ENCODE measurements at places on chromosomes 16 and 17.

DNA sequence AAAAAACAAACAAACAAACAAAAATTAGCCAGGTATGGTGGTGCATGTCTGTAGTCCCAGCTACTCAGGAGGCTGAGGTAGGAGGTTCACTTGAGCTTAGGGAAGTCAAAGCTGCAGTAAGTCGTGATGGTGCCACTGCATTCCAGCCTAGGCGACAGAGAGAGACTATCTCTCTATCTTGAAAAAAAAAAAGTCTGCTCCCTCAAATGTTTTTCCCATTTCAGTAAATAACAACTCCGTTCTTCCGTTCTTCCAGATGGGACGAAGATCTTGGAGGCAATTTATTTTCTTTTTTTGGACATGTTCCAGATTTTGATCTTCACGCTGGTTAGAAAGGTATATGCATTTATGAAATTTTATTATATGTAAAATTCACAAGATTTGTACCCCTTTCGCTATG, 19.0 kb downstream of the ERAL1 start:
- DNase-seq = no peak

- no peak for DNase-seq
Observed at GRCh38 chr17:31417051-31417792, 25.7 kb downstream of the RAB11FIP4 start.

GRCh38 chr16:14600164-14600563, 29.9 kb downstream of the PARN start:
- DNase-seq = no peak

DNA sequence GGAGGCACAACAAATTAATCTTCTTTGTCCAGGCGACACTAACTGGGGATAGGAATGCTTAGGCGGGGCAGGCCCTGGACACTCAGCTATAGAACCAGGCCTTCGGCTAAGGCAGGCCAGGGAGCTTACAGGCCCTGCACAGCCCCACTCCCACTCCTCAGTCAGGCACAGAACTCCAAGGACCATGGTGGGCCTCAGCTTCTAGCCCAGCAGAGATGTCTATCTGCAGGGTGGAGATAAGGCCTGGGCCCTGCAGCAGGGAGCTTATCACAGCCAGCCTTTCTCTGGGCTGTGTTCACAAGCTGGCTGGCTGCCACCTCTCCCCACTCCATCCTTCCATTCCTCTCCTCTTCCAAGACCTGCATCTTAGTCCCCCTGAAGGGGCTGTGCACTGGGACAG, 68.1 kb downstream of the TMEM132E start:
- DNase-seq = no peak

- no peak for DNase-seq
Observed at GRCh38 chr17:74499992-74500391, 31.3 kb downstream of the CD300LB start.

DNA sequence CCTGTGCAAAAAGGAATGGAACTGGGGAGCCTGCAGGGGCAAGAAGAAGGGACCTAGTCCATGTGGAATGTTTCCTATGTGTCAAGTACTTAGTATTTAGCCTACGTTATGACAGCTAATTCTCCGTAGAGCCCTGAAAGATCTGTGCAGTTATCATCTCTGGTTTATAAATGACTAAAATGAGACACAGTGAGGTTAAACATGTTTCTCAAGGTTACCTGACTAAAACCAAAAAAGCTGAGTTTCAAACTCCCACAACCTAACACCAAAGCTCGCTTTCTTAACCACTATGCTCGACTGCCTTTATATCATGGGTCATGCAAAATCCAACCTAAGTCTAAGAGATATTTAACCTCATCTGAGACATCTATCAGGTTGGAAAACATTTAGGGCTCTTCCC, 53.3 kb upstream of the CCL2 start:
- DNase-seq = no peak

- no peak for DNase-seq
Observed at GRCh38 chr17:54029986-54030385, 207.3 kb downstream of the KIF2B start.

- DNase-seq = no peak
Observed at GRCh38 chr16:79278506-79278905, 322.0 kb downstream of the MAF start.

DNA sequence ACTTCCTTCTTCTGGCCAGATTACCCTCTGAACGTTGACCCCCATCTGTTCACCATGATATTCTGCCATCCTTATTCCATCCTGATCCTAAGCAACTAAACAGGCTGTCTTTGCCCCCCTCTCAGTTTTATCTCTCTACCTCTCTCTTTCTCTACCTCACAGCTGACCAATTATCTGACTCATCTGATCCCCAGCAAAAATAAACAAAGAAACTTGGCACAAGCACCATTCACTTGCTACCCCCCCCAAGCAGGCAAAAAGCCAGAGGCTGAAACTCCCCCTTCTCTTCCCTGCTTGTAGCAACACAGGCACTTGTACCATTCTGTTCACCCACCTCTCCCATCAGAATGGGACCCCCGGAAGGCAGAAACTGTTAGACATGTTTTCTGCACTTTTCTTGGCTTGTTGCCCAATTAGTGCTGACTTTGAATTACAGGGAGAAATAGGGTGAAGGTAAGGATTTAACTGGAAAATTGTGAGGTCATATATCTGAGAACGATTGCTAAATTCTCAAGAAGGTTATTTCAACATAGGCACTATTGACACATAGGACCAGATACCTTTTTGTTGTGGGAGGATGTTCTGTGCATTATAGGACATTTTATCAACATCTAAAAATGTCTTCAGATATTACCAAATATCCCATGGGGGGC, 163.2 kb downstream of the TOX3 start:
- no peak for DNase-seq

- no peak for DNase-seq
Observed at GRCh38 chr16:77721752-77722308, 484 bp upstream of the NUDT7 start.

DNA sequence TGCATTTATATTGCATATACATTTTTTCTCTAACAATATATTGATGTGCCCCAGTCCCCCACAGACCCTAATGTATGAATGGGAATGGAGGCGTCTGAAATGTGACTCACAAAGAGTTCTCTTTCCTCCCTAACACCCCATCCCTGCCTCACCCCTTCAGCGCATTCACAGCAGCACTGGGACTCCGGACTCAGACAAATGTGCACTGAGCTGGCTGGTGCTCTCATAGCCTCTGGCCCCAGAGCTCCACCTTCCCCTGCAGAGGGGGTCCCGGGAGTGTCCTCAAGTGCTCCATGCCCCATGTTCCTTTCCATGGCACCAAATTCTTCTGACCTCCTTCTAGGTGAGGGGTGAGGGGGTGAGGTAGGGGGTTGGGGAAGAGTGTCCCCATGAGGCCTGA, 20.6 kb downstream of the NPTX1 start:
- no peak for DNase-seq

DNA sequence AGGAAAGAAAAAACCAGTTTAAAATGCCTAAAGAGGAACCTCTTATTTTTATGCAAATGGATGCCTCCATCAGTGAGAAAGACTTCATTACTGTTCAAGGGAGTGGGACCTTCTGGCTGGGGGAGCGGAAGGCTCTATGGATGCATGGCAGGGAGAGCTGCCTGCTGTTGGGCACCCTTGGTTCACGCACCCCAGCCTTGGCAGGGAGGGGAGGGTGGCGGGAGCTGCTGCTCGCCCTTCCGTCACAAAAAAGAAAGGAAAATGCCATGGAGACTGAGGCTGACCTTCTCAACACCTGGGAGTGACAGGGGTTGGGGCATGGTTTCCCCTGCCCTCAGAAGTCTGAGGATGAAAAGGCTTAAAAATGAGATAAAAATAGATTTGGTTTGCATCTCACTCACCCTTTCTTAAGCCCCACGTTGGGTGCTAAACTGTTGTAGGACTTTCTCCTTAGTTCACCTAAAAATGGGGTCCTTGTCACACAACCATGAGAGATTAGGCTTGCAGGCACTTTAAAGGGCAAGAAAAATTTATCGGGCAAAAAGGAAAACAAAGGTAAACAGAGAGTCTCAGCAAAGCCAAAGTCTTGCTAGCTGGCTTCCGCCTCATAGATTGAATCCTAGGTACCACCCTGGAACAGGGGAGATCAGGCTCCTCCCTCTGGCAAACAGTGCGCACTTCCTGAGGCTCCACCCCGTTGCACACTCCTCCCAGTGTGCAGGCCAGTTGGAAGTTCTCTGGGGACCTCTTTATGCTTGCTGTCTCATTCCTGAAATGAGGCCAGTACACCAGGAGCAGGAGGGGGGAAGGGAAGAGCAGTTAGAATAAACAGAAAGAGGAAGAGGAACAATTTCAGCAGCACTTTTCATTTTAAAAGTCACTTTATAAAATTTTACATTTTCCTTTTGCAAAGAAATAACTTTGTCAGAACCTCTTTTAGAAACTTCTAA, 31.6 kb downstream of the PHKB start:
- no peak for DNase-seq

GRCh38 chr17:82985973-82986372, 93.4 kb upstream of the METRNL start:
- no peak for DNase-seq

DNA sequence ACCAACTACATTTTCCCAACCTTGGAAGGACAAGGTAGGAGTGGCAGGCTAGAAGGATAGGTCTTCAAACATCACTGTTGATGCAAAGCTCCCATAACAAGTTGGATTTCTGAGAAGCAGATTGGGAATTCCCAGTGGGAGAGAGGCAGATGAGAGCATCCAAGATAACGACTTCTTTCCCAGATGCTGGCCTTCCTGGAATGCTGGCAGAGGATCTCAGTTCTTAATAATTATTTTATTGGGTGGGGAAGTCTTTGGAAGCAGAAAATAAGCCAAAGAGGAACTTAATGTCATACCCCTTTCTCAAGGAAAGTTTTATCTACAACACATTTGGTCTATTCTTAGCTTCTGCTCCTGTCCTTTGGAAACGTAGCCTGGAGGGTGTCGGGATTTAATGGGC, 64.5 kb downstream of the MPRIP start:
- DNase-seq = no peak

GRCh38 chr17:49360796-49361128, 1.3 kb downstream of the ZNF652 start:
- DNase-seq = no peak

- DNase-seq = no peak
Observed at GRCh38 chr17:1360975-1361374, 39.0 kb downstream of the YWHAE start.

GRCh38 chr17:71636644-71637043, 484.2 kb upstream of the SOX9 start:
- DNase-seq = no peak

GRCh38 chr17:29155227-29155965, 24.8 kb downstream of the MYO18A start:
- no peak for DNase-seq

DNA sequence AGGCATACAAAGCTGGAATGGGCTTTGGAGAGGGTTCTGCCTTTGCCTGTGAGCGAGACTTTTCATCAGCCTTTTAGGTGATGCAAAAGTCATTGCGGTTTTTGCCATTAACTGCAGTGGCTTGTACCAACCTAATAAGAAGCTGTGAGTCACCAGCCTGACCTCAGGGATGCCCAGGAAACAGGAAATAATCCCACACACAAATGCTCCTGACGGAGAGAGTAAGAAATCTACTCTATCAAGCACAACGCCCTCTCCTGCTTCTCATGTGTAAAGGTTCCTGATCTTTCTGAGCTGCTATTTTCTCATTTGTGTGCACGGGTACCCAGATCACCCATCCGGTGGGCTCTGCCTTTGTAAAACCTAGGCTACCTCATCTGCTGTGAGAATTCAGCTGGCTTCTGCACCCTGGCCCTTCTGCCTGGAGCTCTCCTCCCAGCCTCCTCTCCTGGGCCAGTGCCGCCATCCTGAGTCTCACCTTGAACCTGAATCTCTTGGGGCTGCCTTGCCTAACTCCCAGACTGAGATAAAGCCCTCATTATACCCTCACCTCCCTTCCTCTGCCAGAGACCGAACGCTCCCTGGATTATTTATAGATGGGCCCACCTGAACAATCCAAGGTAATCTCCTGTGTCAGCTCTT, 299.7 kb downstream of the C16orf95 start:
- DNase-seq = no peak

DNA sequence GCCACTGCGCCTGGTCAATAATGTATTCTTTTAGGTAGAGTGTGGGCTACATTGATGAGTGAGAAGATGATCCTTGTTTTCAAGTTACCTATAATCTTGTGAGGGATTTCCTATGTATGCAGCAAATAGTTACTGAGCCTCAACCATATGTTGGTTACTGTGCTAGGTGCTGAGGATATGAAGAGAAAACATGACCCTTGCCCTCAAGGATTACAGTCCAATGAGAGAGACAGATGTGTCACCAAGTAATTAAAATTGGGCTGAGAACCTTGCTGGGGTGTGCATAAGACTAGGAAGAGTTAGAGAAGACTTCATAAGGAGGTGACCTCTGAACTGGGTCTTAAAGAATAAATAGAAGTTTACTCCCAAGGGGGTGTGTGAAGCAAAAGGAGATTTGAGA, 7.4 kb downstream of the POLR2A start:
- DNase-seq = no peak

GRCh38 chr17:56274491-56274890, 121.2 kb downstream of the ANKFN1 start:
- DNase-seq = no peak

GRCh38 chr17:70405492-70406220, 236.3 kb downstream of the KCNJ2 start:
- DNase-seq = no peak

DNA sequence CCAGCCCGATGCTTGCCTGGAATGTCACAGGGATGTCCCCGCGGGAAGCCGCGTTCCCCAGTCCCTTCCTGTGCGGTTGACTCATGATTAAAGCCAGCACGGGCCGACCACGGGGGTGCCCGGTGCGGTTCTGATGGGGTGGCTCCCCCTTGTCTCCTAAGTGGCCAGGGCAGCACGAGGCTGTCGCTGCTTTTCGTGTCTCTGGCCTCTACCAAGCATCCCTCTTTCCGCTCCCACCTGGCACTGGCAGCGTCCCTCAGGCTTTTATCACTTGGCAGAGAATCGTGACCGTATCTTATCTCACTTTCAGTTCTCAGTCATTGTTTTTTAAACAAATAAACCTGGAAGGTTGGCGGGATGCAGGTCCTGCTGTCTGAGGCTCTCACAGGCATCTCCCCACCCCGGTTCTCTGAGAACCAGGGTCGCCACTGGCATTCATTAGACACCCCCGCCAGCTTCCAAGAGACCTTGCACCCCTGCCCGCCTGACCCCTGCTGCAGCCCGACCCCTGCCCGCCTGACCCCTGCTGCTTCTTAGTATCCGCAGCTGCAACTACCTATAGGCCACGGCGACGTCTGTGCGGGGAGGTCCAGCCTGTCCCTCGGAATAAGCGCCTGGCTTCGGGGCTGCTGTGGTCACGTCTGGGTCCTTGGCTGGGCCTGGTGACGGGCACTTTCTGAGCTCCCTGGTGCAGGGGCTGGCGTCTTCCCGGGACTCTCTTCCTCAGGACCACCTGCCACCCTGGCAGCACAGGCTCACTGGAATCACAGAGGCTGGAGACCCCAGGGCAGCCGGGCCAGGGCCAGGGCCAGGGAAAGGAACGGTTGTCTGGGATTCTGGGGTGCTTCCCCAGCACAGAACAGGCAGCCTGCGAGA, 7.5 kb downstream of the C1QTNF8 start:
- no peak for DNase-seq
